Left ventricle myocardium superior (tissue), 1 donor: ENCODE measurements at places on chromosomes 12 and 14. TPM values are rescaled to one million over a fixed set of nuclear protein-coding genes. Genes with fewer than 3 reads are reported as not detected.

ASB2 gene
- 268 TPM for total RNA-seq

GRCh38 chr14:78946949-78947348, 776.8 kb downstream of the NRXN3 start:
- DNase-seq = no peak

- DNase-seq = peak; percentile 84
Measured at GRCh38 chr12:124328116-124328515, 33.2 kb downstream of the RFLNA start.

DNA sequence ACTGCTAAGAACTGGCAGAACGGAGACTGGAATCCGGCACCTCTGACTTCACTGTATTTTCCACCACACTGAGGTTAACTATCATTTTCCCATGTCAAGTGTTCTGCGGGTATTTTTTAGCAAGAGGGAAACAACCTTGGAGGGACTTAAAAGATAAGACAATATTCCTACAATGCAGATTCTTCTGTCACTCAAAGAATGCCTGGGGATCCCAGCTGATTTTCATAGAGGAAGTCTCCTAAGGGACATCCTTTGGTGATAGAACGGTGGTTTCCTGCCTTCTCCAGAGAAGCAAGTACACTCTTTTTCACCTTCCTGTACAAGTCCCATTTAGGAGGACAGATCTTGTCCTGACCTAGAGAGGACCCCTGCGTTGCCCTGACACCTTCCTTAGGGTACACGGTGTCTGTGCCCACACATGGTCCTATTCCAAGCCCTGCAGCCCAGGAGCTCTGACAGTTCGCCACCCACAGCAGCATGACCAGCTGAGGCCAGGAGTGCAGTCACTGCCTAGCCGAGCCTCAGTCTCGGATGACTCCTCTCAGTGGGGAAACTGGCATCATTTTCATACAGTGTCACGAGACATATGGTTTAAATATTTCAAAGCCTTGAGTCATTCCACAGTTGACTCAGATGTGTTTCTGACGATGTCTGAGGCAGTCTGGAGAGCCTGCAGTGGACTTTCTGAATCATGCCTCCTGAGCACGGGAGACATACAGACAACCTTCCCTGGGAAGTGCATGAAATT, 181.3 kb upstream of the FKBP4 start:
- no peak for DNase-seq

- DNase-seq = no peak
Measured at GRCh38 chr12:129269756-129270495, 416.6 kb downstream of the GLT1D1 start.
